ENCODE measurements at places on chromosomes 7 and 10.

- no peak for DNase-seq
Observed at GRCh38 chr10:17479822-17480221, 25.4 kb upstream of the ST8SIA6 start.

DNA sequence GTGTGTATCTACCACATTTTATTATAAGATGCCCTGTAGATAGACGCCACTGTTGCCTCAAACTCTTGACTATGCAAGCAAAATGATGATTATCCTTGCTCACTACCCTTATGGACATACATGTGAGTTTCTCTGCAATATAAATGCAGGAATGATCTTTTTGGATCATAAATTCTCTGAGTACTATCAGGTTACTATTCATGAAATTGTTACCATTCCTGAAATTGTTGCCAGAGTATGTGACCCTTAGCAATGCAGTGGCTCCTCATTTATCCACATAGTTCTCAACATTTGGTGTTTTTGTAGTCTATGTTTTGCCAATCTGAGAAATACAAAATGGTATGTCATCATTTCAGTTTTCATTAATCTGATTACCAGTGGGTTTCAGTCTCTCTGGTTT is 166.2 kb upstream of the FAM3C start:
- no peak for DNase-seq

GRCh38 chr7:158495216-158495615 is 92.4 kb downstream of the PTPRN2 start:
- no peak for DNase-seq

DNA sequence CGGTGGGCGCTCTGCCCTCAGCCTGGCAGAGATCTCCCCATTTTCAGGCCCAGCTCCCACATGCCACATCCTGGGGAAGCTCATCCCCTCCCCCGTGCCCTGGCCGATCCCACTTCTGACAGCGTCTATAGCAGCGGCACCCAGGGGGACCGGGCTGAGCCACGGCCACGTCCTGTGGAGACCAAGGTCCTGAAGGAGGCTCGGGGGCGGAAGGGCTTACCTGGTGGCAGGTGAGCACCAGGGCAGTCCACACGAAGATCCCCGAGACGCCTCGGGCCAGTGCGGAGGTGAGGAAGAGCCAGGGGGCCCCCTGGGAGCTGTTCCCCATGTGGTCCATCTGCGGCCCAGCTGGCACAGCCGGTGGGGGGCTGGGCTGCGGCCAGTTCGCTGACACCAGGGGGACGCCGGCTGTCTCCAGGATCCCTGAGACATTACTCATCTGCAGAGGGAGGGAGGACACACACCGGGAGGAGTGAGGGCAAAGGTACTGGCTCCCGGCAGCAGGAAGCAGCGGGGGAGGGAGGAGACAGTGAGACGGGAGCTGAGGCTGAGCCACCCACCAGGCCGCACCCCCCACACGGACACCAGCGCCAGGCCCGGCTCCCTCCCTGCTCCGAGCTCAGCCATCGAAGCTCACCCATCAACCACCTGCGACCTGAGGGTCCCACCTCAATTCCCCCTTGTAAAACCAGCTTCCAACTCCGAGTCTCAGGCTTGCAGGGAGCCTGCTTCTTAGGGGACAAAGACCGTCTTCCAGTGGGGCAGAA is 776 bp downstream of the TMEM184A start:
- DNase-seq: peak; percentile 28

GRCh38 chr10:123527151-123527550 is 139.0 kb upstream of the GPR26 start:
- no peak for DNase-seq

DNA sequence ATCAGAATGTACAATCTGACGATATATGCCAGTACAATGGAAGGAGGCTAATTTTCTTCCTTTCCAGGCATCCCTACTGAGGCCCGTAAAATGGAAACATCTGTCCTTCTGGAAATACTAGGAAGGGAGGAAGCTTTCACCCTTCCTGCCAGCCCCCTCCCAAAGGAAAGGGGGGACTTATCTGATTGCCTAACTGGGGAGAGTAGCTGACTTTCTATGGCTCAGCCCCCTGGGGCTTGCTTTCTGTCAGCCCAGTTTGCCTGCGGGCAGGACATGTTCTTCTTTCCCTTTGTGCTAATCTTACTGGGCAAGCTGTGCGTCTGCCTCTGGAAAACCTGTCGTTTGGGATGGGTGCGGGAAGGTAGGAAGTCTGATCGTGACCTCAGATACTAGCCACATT is 508.9 kb downstream of the SUGCT start:
- DNase-seq: no peak

GRCh38 chr7:66748791-66749190 is 8.3 kb downstream of the RABGEF1 start:
- no peak for DNase-seq

DNA sequence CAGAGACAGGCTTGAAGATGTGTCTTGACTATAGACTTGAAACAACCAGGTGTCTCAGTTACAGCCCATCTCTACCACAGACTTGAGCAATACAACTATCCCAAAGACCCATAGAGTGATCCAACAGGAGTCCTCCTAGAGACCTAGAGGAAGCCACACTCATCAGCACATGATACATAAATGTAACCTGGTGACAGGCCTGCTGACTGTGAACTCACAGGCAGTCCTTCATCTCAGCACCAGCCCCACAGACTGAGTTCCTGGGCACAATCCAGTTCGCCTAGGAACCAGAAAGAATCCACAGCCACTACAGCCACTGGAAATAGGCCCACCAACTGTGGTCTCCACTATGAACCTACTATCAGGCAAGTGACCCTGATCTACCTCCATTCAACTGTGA is 121.3 kb downstream of the MACC1 start:
- DNase-seq: no peak

DNA sequence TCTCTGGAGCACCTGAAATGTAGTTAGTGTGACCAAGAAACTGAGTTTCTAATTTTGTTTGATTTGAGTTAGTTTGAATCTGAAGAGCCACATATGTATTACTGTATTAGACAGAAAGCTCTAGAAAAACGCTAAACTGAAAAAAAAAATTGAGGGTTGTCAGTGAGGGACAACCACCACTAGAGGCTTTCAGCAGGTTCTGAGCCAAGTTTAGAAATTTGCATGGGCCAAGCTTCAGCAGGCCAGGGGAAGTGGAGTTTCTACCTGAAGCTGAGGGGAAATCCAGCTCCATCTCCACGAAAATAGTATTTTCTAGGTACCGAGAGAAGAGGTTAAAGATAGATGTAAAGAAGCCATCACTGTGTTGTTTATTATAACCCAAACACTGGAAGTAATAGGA is 77.9 kb upstream of the PLXNA4 start:
- no peak for DNase-seq

GRCh38 chr10:89888321-89889070 is 187.1 kb downstream of the KIF20B start:
- no peak for DNase-seq

DNA sequence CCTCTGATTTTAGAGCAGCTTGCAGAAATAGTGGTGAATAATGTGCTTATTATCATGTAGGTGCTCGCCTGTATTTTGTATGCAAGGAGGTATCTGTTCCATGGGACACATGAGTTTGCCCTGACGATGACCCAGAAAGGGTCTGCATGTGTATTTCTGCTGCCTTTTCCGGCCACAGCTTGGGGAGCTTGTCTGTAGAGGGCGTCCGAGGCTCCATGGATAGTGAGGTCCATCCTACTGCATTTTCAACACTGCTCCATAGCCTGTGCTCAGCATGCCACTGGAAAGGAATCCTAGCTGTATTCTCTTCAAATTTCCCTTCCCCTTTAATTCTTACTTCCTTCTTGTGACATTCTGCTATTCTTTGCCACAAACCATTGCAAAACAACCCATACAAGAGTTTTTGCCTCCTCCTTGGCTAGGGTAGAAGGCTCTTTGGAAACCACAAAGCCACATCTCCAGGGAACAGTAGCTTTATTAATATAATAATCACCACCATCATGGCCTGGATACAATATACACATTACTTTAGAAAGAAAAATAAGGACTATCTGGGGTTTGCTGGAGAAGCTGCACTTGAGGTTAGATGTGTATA is 127.7 kb downstream of the DYNC1I1 start:
- DNase-seq: no peak

DNA sequence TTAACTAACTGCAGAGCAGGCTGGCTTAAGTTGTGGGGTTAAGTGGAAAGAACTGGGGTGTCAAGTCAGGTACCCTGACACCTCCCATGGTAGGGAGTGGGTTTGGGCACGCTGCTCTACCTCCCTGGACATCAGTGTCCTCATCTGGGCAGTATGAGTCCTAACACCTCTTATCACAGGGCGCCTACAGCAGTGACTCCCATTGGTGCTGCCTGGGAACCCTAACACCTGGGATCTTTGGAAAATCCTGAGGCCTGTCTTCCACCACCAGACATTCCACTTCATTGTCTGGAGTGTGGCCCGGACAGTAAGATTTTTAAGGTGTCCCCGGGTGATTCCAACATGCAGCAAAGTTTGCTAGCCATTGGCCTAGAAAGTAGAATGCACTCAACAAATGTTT is 239.1 kb downstream of the SKAP2 start:
- no peak for DNase-seq

- DNase-seq: no peak
Observed at GRCh38 chr7:90701021-90701420, 104.9 kb downstream of the CDK14 start.

DNA sequence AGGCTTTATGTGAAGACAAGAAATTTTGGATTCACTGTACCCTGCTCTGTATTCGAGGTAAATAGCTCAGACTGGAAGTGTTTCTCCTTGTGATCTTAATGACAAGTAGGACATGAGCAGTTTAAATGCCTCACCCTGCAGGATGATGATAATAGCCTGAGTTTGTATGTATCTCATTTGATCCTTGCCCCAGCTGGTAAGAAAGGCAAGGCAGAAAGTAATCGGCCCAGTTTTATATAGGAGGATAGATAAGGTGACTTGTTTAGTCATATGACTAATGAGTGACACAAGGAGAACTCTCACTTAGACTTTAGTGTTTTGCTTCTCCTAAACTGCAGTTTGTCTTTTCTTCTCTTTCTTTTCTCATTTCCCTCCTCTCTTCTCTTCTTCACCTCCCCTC is 372.6 kb downstream of the PHF14 start:
- DNase-seq: no peak

DNA sequence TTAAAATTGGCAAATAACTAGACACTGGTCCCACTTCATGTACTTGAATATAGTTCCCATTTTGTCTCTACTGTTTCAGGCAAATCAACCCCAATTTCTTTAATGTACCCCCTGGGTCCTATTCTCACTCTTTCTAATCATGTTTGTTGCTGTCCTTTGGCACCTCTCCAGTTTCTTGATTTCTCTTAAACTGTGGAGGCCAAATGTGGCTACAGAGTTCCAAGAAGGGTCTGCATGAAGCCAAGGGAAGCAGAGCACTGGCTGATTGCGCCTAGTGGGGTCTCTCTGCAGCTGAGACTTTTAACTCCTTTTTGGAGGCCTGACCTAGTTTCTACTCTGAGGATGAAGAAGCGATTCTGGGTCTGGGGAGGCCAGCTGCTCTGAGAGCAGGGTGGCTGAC is 6.7 kb upstream of the ADAM12 start:
- DNase-seq: no peak

- DNase-seq: no peak
Observed at GRCh38 chr7:101166909-101167644, 1.7 kb upstream of the VGF start.

DNA sequence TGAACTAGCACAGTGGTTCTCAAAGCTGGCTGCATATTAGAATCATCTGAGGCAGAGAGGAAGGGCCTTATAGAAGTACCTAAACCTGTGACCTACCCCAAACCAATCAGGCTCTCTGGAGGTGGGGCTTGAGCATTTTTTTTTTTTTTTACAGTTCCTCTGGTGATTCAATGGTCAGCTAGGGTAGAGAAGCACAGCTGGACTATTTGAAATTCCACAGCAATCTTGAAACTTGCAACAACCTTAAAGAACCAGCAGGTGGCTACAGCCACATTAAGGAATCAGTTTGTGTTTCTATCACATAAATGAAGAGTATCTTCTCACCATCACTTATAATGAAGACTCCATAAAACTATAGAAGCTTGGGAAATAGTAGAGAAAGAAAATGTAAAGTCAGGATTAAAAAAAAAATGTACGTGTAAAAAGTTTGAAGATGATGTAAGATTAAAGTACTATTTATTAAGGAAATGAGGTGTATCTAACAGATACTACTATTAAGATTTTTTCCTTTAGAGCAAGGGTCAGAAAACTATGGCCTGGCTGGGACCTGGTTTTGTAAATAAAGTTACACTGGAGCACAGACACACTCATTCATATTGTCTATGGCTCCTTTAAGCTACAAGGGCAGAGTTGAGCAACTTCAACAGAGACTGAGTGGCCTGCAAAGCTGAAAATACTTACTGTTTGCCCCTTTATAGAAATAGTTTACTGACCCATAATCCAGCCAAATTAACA is 3.8 kb downstream of the RTKN2 start:
- peak; percentile 31 for DNase-seq

DNA sequence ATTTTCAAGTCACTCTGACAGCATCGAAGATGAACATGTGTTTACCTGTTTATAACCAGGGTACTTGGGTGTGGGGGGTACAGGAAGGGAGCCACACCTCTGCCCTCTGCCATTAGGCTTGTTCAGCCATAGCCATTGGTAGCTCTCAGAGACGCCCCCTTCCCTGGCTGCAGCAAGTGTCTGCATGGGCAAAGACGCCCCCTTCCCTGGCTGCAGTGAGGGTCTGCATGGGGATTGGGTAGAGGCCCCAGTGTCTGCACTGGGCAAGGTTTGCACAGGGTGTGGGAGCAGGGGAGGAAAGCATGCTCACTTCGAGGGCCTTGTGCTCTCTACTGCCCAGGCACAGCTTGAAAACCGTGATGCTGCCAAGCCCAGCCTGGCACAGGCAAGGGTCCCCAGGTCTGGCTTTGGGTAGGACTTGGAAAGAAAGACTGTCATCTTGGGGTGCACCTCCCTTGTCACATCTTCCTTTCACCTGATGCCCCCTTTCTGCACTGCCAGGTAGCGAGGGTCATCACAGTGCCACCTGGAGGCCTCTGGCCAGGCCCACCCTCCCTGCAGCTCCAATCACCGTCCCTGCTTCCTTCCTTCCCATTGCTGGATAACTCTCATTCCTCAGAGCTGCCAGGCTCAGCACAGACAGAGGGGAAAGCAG is 3.7 kb downstream of the TMEM225B start:
- no peak for DNase-seq

DNA sequence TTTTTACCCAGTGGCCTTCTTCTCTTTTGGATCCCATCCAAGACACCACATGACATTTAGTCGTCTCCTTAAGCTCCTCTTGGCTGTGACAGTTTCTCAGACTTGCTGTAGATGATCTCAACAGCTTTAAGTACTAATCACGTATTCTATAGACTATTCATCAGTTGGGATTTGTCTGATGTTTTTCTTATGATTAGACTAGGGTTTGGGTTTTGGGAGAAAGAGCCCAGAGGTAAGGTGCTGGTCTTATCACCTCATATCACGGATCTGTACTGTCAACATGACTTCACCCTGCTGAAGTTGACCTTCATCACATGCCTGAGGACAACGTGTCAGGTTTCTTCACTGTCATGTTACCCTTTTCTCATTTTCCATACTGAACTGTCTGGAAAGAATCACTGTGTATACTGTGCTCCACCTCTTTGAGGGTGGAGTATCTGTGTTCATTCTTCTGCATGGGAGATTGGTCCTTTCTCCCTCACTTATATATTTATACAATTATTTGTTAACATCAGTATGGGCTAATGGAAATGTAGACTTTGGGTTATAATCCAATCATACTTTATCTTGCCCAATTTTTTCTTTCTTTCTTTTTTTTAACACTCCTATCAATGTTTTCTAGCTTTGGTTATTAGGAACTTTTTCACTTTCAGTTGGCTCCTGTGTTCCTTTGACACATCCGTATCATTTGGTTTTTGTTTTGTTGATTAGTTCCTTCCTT is 6.4 kb upstream of the HKDC1 start:
- peak; percentile 16 for DNase-seq

All from SJCRH30 (cell line).